ENCODE measurements at places on chromosomes 11 and 22. TPM values are rescaled to one million over a fixed set of nuclear protein-coding genes. Genes with fewer than 3 reads are reported as not detected.

Gene SCGB1A1
- not detected for total RNA-seq

Gene CCT8L2
- total RNA-seq: not detected

Gene COX8A
- total RNA-seq: 559 TPM

Gene OR52B6
- not detected for total RNA-seq

Gene GPHA2
- total RNA-seq: 0.46 TPM

Gene MS4A2
- not detected for total RNA-seq

Data from activated CD4-positive, alpha-beta memory T cell treated with anti-CD3 and anti-CD28 coated beads for 36 hours (primary cell).